ENCODE measurements at places on chromosomes 1 and 21.

DNA sequence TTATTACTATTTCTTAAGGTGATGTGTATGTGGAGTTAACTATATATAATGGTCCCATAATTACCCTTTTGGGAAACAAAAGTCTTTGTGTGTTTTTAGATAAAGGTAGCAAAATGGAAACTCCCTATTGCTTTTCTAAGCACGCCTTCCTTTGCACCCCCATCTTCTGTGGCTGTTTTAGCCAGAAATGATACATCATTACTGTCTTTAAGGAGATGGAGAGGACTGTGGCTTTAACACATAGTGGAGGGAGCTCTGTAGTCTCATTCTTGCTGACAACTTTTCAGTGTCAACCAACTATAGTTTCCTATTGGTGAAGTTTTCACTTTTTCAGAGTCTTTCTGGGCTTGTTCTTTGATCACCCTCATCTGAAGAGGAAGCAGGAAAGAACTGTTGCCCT, 1.0 kb downstream of the APOBEC4 start:
- DNase-seq, result no peak

DNA sequence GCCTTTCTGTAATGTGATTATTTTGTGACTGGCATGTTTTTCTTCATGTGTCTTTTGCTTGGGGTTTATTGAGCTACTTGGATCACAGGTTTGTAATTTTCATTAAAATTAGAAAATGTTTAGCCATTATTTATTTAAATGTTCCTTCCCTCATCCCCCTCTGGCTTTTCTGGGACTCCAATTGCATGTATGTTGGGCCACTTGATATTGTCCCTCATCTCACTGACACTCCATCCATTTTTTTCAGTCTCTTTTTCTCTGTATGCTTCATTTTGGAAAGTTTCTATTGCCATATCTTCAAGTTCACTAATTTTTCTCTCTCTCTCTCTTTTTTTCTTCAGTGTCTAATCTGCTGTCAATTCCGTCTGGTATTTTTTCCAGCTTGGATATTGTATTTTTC, 390.1 kb downstream of the PRDM2 start:
- no peak for DNase-seq

DNA sequence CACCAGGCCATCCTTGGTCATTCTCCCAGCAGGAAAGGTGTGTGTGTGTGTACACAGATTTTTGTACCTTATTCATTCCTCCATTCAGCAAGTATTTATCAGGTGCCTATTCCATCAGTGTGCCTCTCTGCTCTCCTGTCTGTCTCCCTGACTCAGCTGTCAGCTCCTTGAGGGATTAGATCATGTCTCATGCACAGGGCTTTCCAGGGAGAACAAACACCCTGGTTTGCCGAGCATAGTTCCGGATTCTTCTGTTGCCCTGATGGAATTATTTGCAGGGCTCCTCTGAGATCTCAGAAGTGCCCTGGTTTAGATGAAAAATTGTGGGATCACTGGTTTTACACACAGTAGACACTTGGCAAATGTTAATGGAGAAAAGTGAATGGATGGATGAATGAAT, 8.1 kb upstream of the SDHB start:
- no peak for DNase-seq

- no peak for DNase-seq
Observed at GRCh38 chr1:234763910-234764309, 153.9 kb upstream of the IRF2BP2 start.

- no peak for DNase-seq
Observed at GRCh38 chr1:160429125-160429561, 28.8 kb downstream of the VANGL2 start.

DNA sequence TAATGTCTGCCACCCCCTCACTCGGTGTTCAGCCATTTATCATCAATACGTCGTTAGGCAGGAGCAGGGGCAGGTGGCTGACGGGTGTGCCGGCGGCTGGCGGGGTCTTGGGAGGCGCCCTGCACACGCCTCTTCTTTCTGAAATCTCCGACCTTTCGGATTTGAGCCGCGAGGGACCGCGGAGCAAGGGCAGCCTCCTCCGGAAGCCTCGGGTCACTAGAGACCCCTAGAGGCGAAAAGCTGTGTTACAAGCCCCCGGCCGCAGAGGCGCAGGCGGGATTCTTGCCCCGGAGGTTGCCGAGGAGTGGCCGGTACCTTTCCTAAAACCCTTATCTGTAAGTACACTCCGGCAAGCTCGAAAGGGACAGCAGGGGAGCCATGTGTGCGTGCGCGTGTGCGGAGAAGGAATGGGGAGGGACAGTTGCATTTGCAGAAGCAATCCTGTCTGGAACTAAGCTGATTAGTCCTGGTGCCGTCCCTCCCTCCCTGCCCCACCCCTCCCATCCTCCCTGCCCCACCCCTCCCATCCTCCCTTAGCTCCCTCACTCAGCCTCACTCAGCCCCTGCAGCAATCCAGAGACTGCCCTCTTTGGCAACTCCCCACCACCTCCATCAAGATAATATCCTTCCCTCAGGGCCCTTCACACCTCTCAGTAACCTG, 11.0 kb downstream of the BRINP2 start:
- DNase-seq, result peak; percentile 88

DNA sequence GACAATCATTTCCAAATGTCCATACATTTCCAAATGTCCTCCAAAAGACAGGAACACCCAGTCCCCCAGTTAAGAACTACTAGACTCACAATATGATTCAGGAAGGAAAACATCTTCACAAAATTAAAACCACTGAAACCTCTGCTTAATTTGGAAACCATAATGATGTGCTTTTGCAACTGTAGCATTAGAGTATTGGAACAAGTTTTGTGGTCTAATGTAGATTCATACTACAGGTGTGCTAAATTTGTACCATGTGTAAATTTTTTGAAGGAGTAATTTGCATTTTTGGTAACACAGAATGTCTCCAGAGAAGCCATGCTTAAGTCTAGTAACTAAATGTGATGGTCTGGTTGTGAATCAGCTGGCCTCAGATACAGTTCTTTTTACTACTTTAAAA, 129.6 kb downstream of the DPYD start:
- no peak for DNase-seq

- peak; percentile 44 for DNase-seq
Observed at GRCh38 chr1:160211046-160211790, 6.0 kb downstream of the PEA15 start.

- peak; percentile 47 for DNase-seq
Observed at GRCh38 chr1:50416553-50417453, 6.4 kb downstream of the DMRTA2 start.

- no peak for DNase-seq
Observed at GRCh38 chr1:38474738-38475623, 384.6 kb downstream of the RRAGC start.

DNA sequence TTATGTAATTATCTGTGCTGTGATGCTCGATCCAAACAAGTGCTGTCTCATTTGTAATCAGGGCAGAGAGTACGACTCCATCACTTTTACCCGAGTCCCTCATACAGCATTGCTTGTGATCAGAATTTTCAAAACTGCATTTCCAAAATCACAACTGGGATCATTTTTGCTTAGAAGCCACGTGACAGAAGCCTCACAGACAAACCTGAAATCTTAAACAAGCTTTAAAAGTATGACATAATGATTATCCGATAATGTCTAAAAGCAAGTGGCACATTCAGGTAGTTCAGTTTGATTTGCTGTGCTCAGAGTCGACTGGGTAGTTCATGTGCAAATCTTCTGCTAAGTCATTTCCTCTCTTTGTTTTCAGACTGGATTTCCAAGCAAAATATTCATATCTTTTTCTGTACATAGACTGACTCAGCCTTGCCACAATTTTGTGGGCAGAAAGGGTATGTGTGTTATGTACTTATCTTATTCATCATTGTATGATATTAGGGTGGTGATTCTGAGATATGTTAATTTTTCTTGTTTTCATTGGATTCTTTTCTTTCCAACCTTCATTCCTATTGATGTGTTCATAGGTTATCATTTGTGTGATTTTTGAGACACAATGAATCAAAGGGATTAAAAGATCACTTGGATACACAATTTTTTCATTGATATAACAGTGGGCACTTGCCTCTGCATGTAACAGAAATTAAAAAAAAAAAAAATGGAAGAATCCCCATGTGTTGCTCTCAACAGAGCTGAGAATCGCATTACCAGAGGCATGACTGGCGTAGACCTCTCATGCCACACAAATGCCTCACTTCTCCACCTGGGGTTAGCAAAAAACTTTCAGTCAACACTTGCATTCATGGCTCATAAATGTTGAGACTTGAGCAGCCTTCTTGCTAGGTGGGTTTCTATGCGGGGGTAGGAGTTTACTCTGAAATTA, 355.7 kb downstream of the LTN1 start:
- no peak for DNase-seq

GRCh38 chr1:210726621-210727020, 397.9 kb downstream of the HHAT start:
- DNase-seq, result no peak

- no peak for DNase-seq
Observed at GRCh38 chr1:57820356-57821095, 396.7 kb upstream of the DAB1 start.

DNA sequence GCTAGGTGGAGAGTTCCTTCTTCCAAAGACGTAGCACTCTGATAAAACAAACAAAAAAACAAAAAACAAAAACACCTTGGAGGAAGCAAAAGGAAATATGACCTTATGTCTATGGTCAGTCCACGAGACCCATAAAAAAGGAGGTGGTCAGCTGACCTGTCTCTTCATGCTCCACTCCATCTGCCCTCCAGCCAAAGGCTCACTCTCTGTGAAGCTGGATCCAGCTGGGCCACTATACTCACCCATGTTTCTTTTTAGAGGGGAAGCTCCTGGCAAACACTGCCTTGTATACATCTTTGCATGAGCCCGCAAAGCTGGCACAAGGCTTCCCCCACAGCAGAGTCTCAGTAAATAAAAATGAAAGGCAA, 126.1 kb upstream of the CACHD1 start:
- peak; percentile 25 for DNase-seq

GRCh38 chr21:35028451-35028978, 20.6 kb downstream of the RUNX1 start:
- no peak for DNase-seq

DNA sequence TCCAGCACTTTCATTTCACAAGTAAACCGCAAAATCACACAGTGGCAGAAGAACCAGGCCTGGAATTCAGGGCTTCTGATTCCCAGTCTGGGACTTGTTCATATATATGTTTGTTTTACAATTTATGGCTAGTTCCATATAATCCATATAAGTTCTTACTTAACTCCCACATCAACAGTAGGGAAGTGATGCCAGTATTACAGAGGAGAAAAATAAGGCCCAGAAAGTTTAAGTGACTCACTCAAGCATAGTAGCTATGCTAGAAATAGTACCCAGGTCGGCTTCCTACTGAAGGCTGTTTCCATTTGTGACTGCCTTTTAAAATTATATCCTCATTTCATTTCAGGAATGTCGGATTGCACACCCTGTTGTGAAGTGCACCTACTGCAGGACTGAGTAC, 1.4 kb downstream of the FAM76A start:
- DNase-seq, result no peak

DNA sequence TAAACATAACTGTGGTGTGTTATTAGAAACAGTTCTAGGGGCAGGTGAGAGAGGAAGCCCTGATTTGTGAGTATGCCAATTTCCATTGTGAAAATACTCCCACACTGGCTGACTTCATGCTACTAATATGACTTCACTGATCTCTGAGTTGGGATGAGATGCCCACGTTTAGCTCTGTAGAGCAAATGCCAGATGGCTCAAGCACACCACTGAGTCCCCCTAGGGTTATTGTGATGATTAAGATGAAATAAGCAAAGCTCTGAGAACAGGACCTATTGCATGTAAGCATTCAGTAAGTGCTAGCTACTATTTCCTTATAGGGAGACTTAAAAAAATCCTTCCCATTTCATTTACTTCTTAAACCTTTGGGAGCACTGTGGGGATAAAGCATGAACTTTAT, 117.6 kb downstream of the CENPF start:
- no peak for DNase-seq

DNA sequence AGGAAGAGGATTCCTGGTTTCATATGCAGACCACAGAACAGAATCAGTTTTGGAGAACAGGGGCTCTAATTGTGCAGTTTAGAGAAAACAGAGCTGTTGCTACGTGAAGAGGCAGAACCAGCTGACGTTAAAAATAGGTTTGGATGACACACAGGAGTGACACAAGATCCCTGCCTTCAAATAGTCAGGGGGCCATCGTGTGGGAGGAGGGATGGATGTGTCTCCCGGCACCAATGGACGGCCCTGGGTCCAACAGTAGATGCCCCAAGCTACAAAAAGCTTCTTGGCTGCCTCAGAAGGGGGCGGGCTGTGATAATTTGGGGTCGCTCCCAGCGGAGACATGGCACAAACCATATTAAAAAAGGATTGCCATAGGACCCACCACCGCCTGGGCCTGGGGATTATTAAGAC, 87.8 kb downstream of the MRPL37 start:
- no peak for DNase-seq

DNA sequence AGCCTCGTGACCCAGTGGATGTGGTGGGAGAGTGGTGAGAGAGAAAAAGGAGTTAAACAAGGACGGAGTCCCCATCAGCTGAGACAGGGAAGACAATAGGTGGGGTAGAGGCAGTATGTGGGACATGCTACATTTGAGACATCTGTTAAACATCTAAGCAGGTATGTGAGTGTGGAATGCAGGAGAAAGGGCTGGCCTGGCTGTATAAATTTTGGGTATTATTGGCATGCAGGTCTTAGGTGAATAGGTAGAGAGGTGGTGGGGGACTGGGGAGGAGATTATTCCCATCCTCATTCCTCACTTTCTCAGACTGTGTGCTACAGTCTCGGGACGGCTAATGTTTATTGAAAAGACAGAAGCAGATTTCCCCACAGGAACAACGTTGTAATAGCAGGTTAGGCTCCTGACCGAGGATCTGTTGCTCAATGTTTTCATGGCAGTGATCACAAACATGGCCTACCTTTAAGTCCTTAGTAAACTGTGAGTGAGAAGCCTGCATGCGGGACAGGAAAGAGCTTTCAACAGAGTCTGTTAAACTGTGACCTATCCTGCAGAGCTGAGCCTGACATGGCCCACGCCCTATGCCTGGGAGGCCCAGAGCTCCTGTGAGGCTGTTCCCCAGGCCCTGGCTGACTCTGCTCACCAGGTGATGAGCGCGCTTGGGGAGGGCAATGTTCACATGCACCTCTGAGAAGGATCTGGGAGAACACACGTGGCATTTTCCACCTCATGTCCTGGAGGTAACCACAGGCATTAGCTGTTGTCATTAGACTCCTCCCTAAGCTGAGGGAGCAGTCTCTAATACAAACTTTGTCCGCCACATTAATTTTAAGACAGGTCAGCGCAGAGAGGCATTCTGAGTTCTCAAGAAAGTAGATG, 16.5 kb downstream of the VSIG8 start:
- no peak for DNase-seq

DNA sequence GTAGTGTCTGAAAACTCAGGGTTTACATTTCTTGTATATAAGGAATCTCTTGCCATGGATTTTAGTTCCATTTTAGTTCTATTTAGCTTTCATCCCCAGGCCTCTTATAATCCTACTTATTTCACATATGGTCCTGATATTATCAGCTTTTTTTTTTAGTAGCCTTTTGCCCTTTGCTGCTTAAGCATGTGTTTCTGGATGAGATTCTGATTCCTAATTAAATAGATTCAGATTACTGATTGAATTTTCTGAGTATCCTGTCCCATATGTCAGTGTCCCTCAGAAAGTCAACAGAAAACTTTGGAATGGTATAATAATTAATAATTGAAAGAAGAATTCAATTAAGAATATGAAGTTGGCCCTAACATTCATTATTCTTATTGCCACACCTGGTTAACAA, 134.7 kb upstream of the HOOK1 start:
- DNase-seq, result peak; percentile 22
